Stimulated activated CD8-positive, alpha-beta memory T cell treated with anti-CD3 and anti-CD28 coated beads, Interleukin-4, amount 100 ng/mL, for 1 hour (primary cell): ENCODE measurements at places on chromosomes 5 and 9.

DNA sequence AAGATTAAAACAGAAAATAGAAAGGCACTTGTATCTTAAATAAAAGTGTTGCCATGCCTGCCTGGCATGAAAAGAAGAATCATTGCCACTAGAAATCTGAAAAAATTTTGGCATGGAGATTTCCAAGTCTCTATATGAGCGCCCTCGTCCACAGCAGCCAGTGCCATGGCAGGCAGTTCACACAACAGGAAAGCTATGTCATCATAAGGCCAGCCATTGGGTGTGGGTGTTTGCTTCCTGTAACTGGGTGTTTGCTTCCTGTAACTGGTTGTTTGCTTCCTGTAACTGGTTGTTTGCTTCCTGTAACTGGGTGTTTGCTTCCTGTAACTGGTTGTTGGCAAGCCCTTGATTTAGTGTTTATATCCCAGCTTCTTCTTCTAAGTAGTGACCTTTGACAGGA lies 446.7 kb downstream of the IRX1 start:
- DNase-seq, result no peak

GRCh38 chr5:171657473-171657872 lies 128.1 kb upstream of the SMIM23 start:
- no peak for DNase-seq

DNA sequence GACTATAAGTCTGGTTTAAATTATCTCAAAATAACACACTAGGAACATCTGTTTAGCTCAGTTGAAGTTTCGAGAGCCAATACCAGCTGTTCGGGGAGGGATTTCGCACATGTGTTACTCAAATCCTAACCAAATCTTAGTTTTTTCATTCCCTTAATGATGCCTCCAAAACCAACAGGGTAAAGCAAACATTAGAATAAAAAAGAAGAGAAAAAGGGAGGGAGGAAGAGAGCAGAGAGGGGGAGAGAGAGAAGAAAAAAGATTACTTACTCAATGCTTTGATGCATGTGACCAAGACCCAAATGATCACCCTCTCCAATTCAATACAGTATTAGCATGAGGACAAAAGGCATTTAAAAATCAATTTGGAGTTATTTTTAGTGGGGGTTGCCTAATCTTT lies 86.0 kb upstream of the NR5A1 start:
- no peak for DNase-seq

DNA sequence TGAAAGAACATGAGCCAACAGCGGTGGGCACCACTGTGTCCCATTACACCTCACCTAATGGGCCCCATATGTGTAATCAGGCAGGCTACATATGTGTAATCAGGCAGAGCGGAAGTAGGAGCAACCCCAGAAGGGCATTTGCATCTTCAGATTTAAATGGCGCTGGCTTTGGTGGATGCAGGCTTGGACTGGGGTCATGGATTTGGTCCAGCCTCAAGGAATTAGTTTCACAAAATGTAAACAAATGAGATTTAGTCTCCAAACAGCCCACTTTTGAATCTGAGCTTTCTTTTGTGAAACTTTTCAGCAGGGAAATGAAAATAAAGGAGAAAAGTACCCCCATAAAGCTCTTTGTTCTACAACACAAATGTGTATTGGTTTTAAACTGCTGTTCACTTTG lies 161.3 kb downstream of the LPAR1 start:
- no peak for DNase-seq

GRCh38 chr9:69582544-69583297 lies 89.5 kb downstream of the APBA1 start:
- no peak for DNase-seq

GRCh38 chr9:81472701-81473100 lies 216.6 kb downstream of the TLE1 start:
- DNase-seq, result no peak

DNA sequence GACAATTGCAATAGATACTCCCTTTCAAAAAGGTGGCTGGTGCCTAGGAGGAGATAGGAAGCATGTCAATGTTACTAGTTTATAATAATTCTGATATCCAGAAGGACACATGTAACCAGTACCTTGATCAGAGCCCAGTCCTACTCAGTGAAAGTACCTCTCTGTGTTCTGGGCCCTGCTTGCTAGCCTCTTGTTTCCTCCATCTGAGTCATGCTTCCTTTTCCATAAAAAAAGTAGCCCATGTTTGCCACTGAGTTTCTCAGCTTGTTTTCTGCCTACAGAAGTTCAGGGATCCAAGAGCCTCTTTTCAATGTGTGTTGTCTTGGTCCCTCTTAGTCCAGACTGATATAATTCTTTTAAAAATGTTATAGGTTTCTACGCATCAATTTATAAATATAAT lies 149.0 kb downstream of the SSBP2 start:
- DNase-seq, result no peak

DNA sequence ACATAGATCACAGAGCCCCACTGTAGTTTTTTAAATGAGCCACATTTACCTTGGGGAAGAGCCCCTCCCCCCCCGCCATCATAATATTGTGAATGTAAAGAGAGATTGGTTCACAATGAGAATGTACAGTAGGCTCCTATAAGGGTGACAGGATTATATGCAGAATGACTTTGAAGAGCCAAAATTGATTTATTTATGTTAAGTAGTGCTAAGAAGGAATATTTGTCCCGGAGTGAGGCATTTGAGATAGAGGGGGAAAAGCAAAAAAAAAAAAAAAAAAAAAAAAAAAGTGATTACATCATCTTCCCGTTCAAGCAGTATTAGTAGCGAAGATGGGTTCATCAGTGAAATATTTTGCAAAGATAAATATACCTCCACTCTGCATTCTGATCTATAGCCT lies 73.9 kb downstream of the PIK3R1 start:
- DNase-seq, result no peak

- DNase-seq, result no peak
These were observed 10.3 kb downstream of the SEMA6A start for GRCh38 chr5:116564312-116564711.

DNA sequence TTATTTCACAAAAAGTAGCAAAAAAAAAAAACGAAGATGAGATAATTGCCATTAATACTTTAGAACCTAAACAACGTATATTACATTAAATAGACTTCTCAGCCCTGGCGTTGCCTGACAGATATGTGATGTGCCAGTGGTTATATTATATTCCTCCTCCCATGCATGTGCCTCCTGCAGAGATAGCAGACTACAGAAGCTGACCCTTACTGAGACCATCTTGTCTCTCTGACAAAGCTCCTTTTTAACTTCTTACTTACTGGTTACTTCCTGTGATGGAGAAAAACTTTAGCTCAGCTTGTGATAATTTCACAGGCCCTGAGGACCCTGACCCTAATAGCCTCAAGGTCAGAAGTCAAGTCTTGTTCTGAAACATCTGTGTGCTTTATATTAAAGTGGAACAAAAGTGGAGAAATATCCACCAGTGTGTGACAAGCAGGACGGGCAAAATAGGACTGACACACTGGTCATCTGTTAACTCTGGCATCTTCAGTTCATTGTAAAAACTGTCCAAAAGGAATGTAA lies 80.6 kb upstream of the POU5F2 start:
- no peak for DNase-seq
